SJCRH30 (cell line): ENCODE measurements at places on chromosomes 12 and 14. TPM values are rescaled to one million over a fixed set of nuclear protein-coding genes. Genes with fewer than 3 reads are reported as not detected.
A peak's percentile ranks its signal among the peaks of the same experiment; 100 is the strongest.

- no peak for DNase-seq
- H3K27ac ChIP-seq = no peak overlapping the region
- no peaks in the 10 kb centered on the region for H3K36me3 ChIP-seq
- no peaks in the 10 kb centered on the region for H3K4me1 ChIP-seq
- no peak overlapping the region for H3K4me3 ChIP-seq
- no peaks in the 10 kb centered on the region for H3K27me3 ChIP-seq
Measured at GRCh38 chr12:128754275-128754674, 69.5 kb downstream of the SLC15A4 start.

The AQP6 gene
- total RNA-seq = not detected in 2 replicates

- no peaks in the 10 kb centered on the region for H3K36me3 ChIP-seq
- H3K27me3 ChIP-seq = no peaks in the 10 kb centered on the region
- DNase-seq = peak; percentile 61
- no peaks in the 10 kb centered on the region for H3K4me1 ChIP-seq
- no peak overlapping the region for H3K4me3 ChIP-seq
- no peak overlapping the region for H3K27ac ChIP-seq
Measured at GRCh38 chr12:132477017-132477702, 12.8 kb upstream of the FBRSL1 start.

GRCh38 chr12:102169922-102170621, 27.6 kb downstream of the PMCH start:
- H3K4me1 ChIP-seq = no peaks in the 10 kb centered on the region
- DNase-seq = no peak
- no peaks in the 10 kb centered on the region for H3K27me3 ChIP-seq
- H3K36me3 ChIP-seq = peaks cover 7% of the 10 kb centered on the region
- H3K4me3 ChIP-seq = no peak overlapping the region

- peaks cover 5% of the 10 kb centered on the region; the same call in 1 of the 2 replicates for H3K4me1 ChIP-seq
- no peaks in the 10 kb centered on the region for H3K27me3 ChIP-seq
Measured at GRCh38 chr14:59356312-59356711, 108.9 kb downstream of the GPR135 start.

- no peaks in the 10 kb centered on the region for H3K27me3 ChIP-seq
- no peak for DNase-seq
- H3K4me1 ChIP-seq = no peaks in the 10 kb centered on the region
- no peaks in the 10 kb centered on the region; the same call in 1 of the 2 replicates for H3K36me3 ChIP-seq
- H3K4me3 ChIP-seq = no peak overlapping the region
Measured at GRCh38 chr14:35741345-35742031, 67.6 kb downstream of the RALGAPA1 start.

The REP15 gene
- 1.6 and 2.2 TPM in 2 replicates for total RNA-seq

- no peak overlapping the region for H3K4me3 ChIP-seq
- peak overlapping the region; percentile 26 for H3K27ac ChIP-seq
- peaks cover 19% of the 10 kb centered on the region for H3K4me1 ChIP-seq
- peak; percentile 53 for DNase-seq
- H3K27me3 ChIP-seq = no peaks in the 10 kb centered on the region
- H3K36me3 ChIP-seq = no peaks in the 10 kb centered on the region
Measured at GRCh38 chr14:83779266-83779665, 1750.7 kb upstream of the FLRT2 start.

The GALNT6 gene
- 0.08 and 0.10 TPM in 2 replicates for total RNA-seq

DNA sequence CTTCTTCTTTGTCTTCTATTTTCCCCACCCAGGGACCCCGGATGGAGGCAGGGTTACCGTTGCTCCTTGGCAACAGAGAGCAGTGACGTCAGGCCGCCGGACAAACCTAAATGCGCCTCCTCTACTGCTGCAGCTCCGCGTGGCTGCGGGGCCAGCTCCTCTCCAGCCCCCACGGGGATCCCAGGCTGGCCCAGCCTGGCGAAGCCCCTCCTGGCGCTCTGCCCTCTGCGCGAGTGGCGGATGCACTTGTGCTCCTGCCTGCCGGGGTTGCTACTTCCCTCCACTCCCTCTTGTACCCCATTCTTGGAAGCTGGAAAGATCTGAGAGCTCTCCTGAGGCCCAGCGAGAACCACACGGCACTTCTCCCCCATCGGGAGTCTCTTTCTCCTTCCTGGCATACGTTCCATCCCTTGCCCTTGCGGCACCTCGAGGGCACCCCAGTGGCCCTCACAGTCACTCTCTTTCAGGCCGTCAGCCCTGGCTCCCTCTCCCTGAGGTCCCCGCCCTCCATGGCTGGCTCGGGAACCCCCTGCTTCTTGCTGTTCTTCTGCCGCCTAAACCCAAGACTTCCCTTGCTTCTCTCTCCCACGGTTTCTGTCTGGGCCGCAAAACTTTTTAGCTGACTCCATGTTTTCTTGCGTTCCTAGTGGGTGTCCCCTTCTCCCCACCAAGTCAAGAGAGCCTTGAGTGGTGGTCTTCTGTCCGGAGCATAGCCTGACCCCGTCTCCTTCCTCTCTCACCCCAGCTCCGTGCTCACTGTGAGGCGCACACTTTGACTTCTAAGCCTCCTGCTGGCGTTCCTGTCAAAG, 121.7 kb downstream of the PAPOLA start:
- no peak for DNase-seq
- no peaks in the 10 kb centered on the region for H3K36me3 ChIP-seq
- H3K4me1 ChIP-seq = no peaks in the 10 kb centered on the region
- no peaks in the 10 kb centered on the region for H3K27me3 ChIP-seq
- H3K4me3 ChIP-seq = no peak overlapping the region

The ANO2 gene
- total RNA-seq = 2.2 and 2.3 TPM in 2 replicates
